ENCODE measurements at places on chromosomes 6 and 20.
A peak's percentile ranks its signal among the peaks of the same experiment; 100 is the strongest.

DNA sequence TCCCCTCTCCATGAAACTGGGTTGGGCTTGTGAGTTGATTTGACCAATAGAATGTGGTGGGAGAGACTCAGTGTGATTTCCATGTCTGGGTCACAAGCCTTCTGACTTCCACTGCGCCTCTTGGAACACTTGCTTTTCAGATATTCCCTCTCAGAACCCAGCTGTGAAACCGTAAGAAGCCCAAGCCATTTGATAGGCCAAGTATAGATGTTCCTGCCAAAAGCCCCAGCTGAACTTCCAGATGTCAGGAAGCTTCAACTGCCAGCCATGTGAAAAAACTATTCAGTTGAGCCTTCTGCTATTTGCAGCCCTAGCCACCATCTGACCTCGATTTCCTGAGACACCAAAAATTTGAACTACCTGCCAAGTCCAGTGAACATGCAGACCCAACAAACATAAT lies 387.8 kb upstream of the GJE1 start:
- H3K4me1 ChIP-seq = no peaks in the 10 kb centered on the region
- H3K27ac ChIP-seq = no peak overlapping the region
- H3K4me3 ChIP-seq = no peak overlapping the region

DNA sequence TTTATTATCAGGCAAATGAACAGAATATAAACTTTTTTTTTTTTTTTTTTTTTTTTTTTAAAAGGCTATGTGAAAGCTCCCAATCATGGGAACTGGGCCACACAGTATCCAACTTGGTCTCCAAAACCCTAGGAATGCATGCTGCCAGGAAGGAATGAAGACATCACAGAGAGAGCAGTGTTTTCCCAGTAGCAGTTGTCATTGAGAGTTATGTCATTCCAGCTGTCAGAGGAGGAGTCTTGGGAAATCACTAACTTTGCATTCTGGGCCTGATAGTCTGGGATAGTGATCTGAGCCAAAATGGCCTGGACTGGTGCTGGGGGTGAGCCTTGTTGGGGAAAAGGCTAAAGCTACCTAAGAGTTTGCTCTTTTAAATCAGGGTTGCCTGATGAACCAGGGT lies 231.3 kb upstream of the MAP3K7 start:
- no peak for DNase-seq
- no peaks in the 10 kb centered on the region for H3K36me3 ChIP-seq
- no peaks in the 10 kb centered on the region for H3K4me1 ChIP-seq
- no peak overlapping the region for H3K4me3 ChIP-seq
- H3K27me3 ChIP-seq = peaks cover 2% of the 10 kb centered on the region
- H3K27ac ChIP-seq = no peak overlapping the region

DNA sequence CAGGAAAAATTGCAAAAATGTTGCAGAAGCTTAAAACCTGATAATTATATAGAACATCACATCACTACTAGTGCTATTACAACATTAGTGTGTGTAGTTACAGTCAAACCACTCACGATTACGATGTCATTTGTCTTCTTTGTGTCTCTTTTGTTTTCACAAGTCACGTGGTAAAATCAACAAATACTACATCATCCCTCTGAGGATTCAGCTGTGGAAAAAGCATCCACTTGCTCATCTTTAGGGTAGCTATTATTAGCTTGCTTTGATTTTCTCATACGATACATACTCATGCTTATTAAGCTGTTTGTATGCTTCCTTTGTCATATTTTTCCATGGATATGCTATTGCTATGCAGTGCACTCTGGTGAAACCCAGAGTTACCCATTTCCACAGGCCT lies 22.2 kb upstream of the ATXN1 start:
- DNase-seq = no peak
- no peak overlapping the region for H3K4me3 ChIP-seq
- peaks cover 3% of the 10 kb centered on the region for H3K27me3 ChIP-seq
- peaks cover 5% of the 10 kb centered on the region for H3K4me1 ChIP-seq

DNA sequence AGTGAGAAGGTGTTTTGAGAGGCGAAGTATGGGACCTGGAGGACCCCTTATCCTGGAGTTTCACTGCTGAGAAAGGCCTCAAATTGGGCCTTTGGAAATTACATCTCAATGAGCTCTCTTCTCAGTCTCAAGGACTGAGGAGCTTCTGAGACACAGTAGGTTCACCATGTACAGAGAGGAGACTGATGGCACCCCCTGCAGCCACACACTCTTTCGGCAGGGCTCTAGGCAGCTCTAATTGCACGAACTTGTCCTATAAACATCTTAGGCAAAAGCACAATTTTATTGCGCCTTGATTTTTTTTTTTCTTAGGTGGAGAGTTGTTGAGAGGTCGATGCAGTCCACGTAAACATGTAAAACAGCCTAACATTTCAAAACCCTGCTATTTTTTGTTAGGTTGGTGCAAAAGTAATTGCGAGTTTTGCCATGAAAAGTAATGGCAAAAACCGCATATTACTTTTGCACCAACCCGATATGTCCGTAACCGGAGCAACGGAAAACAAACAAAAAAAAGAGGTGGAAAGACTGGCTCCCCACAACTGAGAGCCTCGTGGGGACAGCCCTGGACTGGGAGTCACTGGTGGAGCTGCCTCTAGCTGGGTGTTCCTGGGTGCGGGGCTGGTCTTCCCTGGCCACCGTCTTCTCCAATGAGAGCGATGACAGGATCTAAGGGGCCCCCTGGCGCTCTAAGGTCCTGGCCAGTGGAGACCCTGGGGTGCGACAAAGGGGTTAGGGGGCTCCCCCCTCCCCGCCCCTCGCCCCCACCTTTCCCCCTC lies 84.0 kb upstream of the EYA2 start:
- no peak overlapping the region for H3K4me3 ChIP-seq
- no peaks in the 10 kb centered on the region for H3K4me1 ChIP-seq
- H3K36me3 ChIP-seq = no peaks in the 10 kb centered on the region
- no peak overlapping the region for H3K27ac ChIP-seq
- H3K27me3 ChIP-seq = peaks cover 35% of the 10 kb centered on the region
- DNase-seq = no peak

DNA sequence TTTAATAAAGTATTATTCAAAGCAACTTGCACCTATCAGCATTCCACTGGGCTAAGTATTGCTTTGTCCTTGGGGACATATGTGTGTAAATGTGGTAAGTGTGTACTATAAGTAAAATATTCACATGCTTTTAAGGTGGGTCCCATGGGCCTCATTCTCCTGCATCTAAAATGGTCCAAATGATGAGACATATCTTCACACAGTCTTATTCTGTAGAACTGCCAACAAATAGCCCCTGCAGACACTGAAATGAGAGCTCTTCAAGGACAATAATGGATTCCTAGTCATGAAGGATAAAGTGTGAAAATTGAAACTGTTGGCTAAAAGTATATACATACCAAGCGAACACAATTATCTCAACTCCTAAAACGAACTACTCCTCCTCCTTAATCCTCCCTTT lies 81.8 kb downstream of the SMLR1 start:
- H3K27me3 ChIP-seq = peaks cover 3% of the 10 kb centered on the region
- no peak overlapping the region for H3K4me3 ChIP-seq
- H3K36me3 ChIP-seq = peaks cover 9% of the 10 kb centered on the region
- peaks cover 12% of the 10 kb centered on the region for H3K4me1 ChIP-seq
- no peak for DNase-seq
- no peak overlapping the region for H3K27ac ChIP-seq

DNA sequence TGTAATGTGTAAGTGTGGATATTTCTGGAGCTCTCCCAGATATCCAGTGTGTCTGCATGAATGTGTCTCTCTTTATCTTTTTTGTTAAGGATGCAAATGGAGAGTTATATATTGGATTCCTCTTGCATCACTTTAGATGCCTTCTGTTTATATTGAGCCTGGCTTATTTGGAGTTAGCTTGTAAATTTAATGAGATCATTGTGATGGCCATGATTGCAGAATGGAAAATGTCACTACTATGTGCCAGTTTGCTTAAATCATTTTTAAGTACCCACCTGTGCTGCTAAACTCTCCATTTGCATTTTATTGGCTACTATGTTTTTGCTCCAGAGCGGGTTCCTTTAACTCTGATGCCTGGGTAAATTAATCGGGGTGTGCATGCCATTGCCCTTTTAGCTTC lies 334.8 kb downstream of the UTRN start:
- no peak overlapping the region for H3K4me3 ChIP-seq
- no peak for DNase-seq
- no peak overlapping the region for H3K27ac ChIP-seq
- no peaks in the 10 kb centered on the region for H3K27me3 ChIP-seq

GRCh38 chr6:20126102-20126752 lies 86.0 kb downstream of the MBOAT1 start:
- H3K27ac ChIP-seq = no peak overlapping the region
- H3K4me3 ChIP-seq = no peak overlapping the region
- DNase-seq = no peak

- H3K27ac ChIP-seq = peak overlapping the region; percentile 81
- no peak overlapping the region for H3K4me3 ChIP-seq
- peaks cover 75% of the 10 kb centered on the region for H3K36me3 ChIP-seq
- no peak for DNase-seq
- H3K4me1 ChIP-seq = peaks cover 55% of the 10 kb centered on the region
- peaks cover 2% of the 10 kb centered on the region for H3K27me3 ChIP-seq
These were observed 223.6 kb upstream of the PREP start for GRCh38 chr6:105626295-105627158.

- no peak overlapping the region for H3K4me3 ChIP-seq
- no peaks in the 10 kb centered on the region for H3K4me1 ChIP-seq
- no peaks in the 10 kb centered on the region for H3K27me3 ChIP-seq
- no peak for DNase-seq
These were observed 257.0 kb downstream of the GRIK2 start for GRCh38 chr6:101650402-101651100.

DNA sequence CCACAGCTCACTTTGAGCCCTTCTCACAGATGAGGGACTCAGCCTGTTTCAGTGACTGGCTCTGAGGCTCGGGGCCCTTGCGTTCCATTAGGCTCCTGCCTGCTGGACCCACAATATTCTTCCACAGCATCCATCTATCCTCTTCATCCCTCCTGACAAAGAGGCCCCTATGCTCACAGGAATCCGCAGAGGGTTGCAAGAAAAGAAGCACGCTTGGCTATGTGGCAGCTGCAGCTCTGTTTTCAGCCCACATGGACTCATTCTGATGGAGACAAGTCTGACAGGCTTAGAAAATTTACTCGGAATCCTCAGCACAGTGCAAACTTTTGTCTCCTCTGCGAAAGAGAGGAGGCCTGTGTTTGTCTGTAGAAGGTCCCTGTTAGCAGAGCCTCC lies 207.5 kb downstream of the SYNDIG1 start:
- no peaks in the 10 kb centered on the region for H3K4me1 ChIP-seq
- no peaks in the 10 kb centered on the region for H3K36me3 ChIP-seq
- no peaks in the 10 kb centered on the region for H3K27me3 ChIP-seq
- H3K27ac ChIP-seq = no peak overlapping the region

GRCh38 chr6:135566311-135567068 lies 69.0 kb upstream of the AHI1 start:
- peaks cover 54% of the 10 kb centered on the region for H3K36me3 ChIP-seq
- DNase-seq = no peak
- no peak overlapping the region for H3K4me3 ChIP-seq
- peak overlapping the region; percentile 69 for H3K27ac ChIP-seq

DNA sequence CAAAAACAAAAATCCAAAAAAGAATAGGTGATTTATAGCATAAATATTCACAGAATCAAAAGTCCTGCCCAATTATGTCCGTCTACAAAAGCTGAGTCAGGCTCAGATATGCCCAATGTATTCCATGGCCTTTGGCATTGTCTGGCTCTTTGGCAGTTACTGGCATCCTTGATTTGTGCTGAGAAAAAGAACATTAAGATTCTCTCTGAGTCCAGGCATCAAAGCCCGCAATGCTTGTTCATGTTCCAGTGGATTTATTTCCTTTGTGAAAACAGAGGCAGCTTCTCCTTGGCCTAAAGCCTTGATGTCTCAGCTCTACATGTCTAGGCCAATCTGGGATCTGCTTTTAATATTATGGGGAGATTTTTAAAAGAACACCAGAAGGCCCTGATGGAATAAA lies 76.1 kb upstream of the SLC4A11 start:
- peaks cover 2% of the 10 kb centered on the region for H3K36me3 ChIP-seq
- no peak overlapping the region for H3K4me3 ChIP-seq
- no peaks in the 10 kb centered on the region for H3K27me3 ChIP-seq
- H3K4me1 ChIP-seq = no peaks in the 10 kb centered on the region
- no peak overlapping the region for H3K27ac ChIP-seq

GRCh38 chr20:17950670-17951069 lies 17.9 kb downstream of the SNX5 start:
- no peak for DNase-seq
- no peak overlapping the region for H3K27ac ChIP-seq
- peaks cover 95% of the 10 kb centered on the region for H3K36me3 ChIP-seq
- H3K4me1 ChIP-seq = peaks cover 36% of the 10 kb centered on the region
- no peaks in the 10 kb centered on the region for H3K27me3 ChIP-seq

GRCh38 chr20:4656491-4656890 lies 65.2 kb upstream of the PRND start:
- no peak overlapping the region for H3K27ac ChIP-seq
- H3K36me3 ChIP-seq = peaks cover 4% of the 10 kb centered on the region

GRCh38 chr6:140480852-140481251 lies 1106.4 kb upstream of the CITED2 start:
- no peaks in the 10 kb centered on the region for H3K4me1 ChIP-seq
- no peak overlapping the region for H3K27ac ChIP-seq
- H3K36me3 ChIP-seq = no peaks in the 10 kb centered on the region

DNA sequence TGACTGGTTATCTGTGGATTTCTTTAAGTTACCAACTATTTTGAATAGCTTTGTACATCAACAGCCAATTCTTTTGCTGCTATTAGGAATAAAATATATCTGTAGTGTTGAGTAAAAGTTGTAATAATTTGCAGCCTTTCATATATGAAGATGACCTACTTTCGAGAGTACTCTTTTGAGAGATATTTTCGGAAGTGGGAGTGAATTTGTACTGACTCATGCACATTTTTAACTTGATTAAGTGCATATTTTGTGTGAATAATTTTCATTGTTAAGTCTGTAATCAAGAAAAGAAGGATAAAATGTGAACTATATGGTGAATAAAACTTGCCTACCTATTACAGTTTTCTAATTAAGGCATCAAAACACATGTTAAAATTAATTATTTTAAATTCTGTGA lies 51.9 kb downstream of the L3MBTL3 start:
- H3K27ac ChIP-seq = no peak overlapping the region
- H3K36me3 ChIP-seq = peaks cover 21% of the 10 kb centered on the region
- H3K4me3 ChIP-seq = no peak overlapping the region
- no peaks in the 10 kb centered on the region for H3K27me3 ChIP-seq

- no peak overlapping the region for H3K4me3 ChIP-seq
- no peaks in the 10 kb centered on the region for H3K36me3 ChIP-seq
- peaks cover 8% of the 10 kb centered on the region for H3K27me3 ChIP-seq
- no peak for DNase-seq
- H3K27ac ChIP-seq = no peak overlapping the region
These were observed 23.5 kb downstream of the METTL24 start for GRCh38 chr6:110334423-110335180.

Measured in activated CD8-positive, alpha-beta memory T cell treated with anti-CD3 and anti-CD28 coated beads, Interleukin-2, amount 10 ng/mL, durations not matched to agents 7 days and 5 days (primary cell).